B cell (primary cell): ENCODE measurements at places on chromosomes 2 and 18.

DNA sequence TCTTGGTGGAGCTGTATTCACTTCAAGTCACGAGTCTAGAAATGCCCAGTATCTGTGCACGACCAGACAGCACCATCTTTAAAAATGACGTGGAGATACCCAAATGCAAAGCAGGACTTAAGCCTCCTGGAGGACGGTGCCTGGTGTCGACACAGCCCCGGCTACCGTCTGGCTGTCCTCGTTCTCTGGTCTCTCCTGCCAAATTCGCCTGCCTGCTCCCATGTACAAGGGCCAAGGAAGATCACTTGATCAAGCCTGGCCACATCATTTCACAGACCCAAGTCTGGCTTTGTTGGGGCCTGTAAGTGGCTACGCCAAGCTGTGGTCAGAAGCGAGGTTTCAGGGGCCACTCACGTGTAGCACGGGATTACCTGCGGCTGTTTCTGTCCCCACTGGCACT lies 9.4 kb downstream of the ODC1 start:
- DNase-seq = no peak

DNA sequence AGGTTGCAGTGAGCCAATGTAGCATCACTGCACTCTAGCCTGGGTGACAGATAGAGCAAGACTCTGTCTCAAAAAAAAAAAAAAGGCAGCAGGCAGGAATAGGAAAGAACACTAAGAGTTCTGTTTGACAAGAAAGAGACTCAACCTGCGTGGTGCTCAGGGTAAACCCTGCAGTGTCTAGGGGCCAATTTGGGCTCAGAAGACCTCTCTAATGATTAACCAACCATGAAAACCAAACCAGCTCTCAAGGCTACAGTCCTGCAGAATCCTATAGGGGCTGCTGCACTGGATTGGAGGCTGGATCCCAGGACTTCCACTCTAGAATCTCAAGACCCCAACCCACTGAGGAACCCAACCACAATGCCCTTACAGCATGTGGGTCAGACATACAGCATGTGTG lies 2.4 kb downstream of the TRABD2A start:
- DNase-seq = no peak

DNA sequence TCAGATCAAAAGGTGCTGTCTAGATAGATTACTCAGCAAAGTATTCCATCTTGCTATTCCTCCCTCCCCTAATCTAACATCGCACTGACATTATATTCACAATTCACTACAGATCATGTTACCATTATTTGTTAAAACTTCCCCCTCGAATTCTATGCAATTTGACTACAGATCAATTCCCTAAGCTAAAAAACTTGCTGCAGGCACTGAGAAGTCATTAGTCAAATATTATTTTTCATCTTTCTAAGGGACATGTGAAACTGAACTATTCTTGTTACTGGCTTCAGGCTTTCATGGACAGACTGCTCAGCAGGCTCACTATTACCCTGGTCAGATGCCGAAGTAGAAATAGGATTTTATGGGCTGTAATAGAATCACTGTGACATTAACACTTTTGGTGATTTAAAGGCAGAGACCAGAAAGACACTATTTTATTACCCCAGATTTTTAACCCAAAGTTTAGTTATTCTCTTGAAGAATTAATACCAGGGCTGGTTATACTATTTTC lies 15.1 kb downstream of the MYL1 start:
- no peak for DNase-seq

DNA sequence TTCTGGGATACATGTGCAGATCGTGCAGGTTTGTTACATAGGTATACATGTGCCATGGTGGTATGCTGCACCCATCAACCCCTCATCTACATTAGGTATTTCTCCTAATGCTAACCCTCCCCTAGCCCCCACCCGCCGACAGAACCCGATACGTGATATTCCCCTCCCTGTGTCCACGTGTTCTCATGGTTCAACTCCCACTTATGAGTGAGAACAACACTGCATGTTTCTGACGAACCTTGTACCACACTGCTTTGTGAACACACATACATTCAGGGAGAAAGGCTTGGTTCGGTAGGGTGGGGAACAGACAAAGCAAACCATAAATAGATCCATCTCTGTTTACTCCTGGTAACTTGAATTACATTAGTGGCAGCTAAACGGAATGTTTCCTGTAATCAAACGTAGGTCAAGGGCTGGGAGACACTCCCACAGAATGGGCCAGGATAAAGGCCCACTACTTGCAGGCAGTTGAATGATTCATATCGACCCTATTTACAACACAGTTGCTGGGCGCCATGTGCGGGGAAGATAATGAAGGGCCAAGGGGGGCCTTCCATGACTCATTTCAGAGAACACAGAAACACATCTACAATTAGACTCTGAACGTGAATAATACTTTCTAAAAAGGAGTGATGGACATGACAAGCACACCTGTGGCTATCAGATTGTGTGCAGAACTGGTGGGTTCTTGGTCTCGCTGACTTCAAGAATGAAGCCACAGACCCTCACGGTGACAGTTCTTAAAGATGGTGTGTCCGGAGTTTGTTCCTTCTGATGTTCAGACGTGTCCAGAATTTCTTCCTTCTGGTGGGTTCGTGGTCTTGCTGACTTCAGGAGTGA lies 56.8 kb upstream of the KIDINS220 start:
- DNase-seq = no peak

DNA sequence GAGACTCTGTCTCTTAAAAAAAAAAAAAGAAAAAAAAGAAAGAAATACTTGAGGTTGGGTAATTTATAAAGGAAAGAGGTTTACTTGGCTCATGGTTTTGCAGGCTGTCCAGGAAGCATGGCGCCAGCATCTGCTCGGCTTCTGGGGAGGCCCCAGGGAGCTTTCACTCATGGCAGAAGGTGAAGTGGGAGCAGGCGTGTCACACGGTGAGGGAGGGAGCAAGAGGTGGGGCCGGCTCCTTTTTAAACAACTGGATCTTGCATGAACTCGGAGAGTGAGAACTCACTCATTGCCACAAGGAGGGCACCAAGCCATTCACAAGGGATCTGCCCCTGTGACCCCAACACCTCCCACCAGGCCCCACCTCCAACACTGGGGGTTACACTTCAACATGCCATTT lies 30.6 kb downstream of the CYP26B1 start:
- DNase-seq = no peak

DNA sequence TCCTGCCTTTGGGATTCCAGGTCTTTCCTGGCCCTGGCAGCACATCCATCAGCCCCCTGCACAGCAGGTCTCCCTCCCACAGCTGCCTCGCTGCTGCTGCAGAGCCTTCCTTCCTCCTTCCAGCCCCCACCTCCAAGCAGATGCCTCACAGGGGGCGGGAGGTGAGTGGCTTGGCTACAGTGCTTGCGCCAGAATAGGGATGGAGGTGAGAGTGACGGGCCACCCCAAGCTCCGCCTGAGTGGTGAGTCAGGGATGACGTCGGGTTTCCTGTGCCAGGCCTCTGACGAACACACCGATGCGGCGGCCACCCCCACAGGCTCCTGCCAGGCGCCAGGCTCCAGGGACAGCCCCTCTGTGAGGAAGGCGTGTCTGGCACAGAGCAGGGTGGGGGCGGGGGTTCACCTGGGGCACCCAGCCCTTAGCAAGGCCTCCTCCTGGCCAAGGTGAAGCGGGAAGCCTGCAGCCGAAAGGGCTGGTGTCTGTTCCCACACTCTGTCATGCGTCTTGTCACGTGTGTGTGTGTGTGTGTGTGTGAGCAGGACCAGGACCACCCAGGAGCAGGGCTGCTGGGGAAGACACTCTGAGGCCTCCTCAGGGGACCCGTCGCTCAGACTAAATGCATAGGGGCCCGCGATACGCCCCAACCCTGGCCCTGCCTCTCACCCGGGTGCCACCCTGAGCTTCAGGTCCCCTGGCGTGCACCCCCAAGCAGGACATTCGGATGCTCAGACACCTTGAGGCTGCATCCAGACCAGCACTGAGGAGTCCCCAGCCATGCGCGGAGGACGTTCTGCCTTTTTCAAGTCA lies 3.4 kb upstream of the DUSP2 start:
- peak; percentile 98 for DNase-seq

DNA sequence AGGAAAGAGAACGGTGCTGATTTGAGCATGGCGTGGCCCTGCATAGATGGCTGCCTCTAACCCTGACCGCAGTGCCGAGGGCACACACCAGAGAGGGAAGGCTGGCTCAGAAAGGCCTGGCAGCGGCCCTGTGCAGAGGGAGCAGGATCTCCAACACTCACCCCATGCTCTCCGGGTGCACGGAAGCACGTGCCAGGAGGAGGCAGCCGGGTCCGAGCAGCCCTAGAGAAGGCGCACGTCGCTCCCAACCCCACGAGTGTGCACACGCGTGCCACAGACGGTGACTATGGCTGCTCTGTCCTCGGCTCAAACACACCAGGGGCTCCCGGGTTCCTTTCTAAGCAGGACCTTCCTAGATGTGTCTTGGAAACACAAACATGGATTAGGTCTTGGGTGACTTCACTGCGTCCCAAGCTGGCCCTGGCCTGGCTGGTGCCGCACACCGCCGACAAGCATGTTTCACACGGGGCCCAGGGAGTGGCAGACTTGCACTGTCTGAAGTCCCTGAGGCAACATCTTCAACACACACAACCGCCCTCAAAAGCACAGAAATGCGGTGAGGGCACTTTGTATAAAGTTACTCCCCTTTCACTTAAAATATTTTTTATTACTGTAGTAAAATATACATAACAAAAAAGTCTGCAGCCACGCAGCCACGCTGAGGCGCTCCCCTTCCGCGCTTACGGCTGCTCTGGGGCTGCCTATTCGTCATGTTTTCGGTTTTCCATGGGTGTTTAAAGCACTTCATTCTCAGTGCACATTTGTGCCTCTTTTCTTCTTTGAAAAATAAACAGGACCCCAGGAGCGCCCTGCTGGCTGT lies 110.0 kb downstream of the ZNF516 start:
- DNase-seq = no peak

GRCh38 chr2:154952346-154952980 lies 254.0 kb downstream of the KCNJ3 start:
- no peak for DNase-seq

DNA sequence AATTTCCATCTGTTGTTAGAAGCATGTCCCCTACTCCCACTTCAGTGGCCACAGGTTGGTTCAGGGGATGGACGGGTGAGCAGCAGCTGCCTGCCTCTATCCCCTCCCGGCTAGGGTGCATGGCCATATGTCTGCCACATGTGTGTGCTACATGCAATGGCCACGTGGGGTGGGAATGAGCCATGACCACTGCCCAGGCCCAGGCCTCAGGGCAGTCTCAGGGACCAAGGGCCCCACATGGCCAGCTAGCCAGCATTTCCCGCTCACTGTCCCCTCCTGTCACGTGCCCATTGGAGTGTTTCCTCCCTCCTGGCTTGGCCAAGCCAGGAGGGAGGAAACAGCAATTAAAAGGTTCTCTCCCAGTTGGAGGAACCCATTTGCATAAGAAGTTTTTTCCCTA lies 117.1 kb downstream of the KCNS3 start:
- no peak for DNase-seq

GRCh38 chr2:60513996-60514395 lies 39.5 kb downstream of the BCL11A start:
- DNase-seq = no peak

GRCh38 chr18:11518788-11519685 lies 90.4 kb upstream of the SLC35G4 start:
- DNase-seq = peak; percentile 27

- DNase-seq = no peak
Measured at GRCh38 chr2:172446474-172447063, 19.2 kb downstream of the ITGA6 start.

GRCh38 chr2:9757501-9758264 lies 85.6 kb upstream of the TAF1B start:
- no peak for DNase-seq

DNA sequence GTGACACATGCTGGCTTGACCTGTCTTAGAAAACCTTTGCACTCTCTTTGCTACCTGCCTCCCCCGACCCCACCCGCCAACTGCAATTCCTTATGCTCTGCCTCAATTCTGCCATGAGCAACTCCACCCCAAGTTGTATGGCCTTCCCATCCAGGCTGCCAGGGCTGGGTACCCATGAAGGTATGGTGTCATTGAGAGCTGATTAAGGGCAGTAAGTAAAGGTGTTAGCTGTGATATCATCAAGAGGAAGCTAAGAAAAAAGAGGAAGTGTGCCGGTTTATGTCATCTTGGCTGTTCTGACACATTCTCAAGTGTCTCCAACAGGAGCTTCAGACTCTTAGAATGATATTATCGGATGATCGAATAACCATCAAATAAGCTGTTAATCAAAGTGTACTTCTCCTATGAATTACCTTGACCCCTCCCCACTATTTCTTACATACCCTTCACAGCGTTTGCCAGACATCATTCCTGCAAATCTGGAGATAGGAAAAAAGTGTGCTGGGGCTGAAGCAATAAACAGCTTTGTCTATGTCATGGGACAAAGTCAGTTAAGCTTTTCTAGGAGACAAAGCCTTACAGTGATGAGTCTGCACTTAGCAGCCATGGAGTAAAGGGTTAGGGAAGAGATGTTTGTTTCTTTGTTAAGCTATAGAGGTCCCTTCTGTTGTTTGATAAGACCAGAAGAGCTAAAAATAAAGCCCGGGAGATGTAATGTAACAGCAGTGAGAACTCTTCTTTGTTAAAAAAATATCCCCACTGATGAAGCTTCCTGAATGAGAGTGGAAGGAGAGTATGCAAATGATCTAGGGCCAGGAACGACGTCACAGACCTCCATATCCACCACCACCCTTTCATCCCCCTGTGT lies 40.4 kb upstream of the SMAD2 start:
- DNase-seq = peak; percentile 73

DNA sequence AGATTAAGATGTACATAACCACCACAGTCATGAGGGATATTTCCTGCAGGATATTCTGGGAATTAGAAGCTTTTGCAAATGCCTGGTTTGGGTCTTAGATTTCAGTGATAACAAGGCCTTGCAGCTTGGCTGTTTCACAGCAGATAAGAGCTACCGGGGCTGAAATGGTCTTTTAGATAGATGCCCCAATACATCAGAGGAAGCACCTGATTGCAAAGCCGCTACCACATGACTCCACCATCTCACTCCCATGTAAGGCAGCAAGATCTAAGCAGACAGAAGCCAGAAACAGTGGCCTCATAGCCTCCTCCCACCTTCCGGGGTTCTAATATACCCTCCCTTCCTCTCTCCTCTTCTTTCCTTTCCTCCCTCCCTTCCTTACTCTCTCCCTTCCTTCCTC lies 31.1 kb upstream of the EPG5 start:
- no peak for DNase-seq

DNA sequence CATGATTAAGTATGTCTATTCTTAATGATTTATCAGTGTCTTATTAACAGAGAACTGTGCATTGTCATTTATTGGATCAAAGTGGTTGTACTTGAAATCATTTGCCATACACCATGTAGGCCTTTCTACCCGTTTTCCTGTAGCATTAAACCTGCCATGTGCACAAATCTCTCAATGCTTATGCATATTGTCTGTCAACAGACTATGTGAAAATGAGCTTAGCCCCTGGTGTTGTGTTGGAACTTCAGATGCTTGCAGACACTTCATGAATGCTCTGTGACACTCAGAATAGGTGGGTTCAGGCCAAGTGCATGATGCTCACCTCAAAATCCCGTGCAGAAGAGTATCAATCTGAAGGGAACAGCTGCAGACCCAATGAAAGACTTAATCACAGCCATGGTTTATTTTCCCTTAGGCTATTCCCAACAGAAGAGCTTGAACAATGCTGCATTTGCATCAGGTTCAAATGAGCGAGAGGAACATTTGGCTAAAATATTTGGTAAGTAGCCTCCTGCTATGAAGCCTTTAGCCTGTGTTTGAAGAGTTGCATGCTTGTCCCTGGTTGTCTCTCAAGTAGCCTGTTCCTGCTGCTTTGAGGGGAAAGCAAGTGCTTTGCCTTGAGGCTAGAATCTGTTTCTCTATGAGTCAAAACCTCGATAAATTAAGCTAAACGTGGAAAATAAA lies 6.1 kb downstream of the C2orf92 start:
- DNase-seq = no peak
